ENCODE measurements at places on chromosomes 12 and 14. TPM values are rescaled to one million over a fixed set of nuclear protein-coding genes. Genes with fewer than 3 reads are reported as not detected.

- no peak for DNase-seq
Measured at GRCh38 chr12:104721039-104721405, 237.1 kb downstream of the SLC41A2 start.

DNA sequence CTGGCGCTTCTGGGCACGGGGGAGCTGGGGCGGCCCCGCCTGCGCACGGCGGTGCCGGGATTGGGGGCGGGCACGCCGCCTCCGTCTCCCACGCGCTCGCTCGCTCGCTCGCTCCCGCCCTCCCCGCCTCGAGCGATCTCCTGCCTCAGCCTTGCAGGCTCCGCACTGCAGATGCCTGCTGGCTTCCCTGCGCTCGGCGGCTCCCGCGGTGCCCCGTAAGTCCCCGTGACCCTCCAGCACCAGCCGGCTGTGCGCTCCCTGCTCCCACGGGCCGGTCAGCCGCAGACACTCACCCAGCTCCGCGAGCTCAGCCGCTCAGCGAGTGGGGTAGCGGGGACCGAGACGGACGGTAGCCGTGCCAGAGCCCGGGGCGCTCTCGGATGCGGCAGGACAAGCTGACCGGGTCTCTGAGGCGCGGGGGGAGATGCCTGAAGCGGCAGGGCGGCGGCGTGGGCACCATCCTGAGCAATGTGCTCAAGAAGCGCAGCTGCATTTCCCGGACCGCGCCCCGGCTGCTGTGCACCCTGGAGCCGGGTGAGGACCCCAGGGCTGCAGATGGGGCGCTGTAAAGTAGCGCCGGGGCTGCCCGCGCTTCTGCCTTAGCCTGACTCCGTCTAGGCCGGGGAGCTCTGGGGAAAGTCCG, at the start of gene TBC1D30:
TSS of gene TBC1D30 (plus strand) at position 148 of the 643 bp plus-strand sequence. CDS start at position 381, 233 bp downstream.
- DNase-seq = no peak

DNA sequence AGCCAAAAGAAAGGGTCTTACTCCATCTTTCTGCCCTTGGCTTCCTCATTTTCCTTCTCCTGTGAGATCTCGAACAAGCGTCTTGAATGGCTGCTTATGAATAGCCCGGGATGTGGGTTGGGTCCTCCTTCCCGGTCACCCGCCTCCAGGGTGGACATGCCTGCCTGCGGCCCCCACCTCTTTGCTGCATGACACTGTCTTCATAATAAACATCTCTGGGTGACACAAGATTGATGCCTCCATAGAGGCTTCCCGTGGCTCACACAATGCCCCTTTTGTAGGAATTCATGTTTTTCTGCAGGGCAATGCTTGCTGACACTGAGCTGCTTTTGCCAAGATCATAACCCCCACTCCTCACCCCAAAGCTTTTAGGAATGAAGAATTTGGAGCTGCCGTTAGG, 125.9 kb downstream of the ZNF664 start:
- DNase-seq = no peak

The SMIM41 gene
- polyA plus RNA-seq = 0.36 TPM

The WNT1 gene
- not detected for polyA plus RNA-seq

Measured in right renal cortex interstitium (tissue), 3 donors.